ENCODE measurements at places on chromosomes 6 and 20.

DNA sequence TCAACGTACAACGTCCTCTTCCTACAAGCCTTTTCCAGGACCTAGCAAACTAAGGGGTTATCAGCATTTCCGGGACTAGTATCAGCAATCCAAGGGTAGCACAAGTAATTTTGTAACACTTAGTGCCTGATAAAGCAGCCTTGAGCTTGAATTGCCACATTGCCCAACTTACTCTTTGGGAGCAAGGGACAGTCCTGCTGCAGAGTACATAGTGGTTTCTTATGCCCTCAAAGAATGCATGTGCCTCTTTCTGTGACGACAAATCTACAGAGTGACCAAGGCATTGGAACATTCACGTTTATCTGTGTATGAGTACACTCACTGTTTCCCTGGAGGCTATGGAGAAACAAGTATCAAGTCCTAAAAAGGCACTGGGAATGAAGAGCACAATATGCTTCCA is 3.2 kb upstream of the ID4 start:
- no peak for DNase-seq

DNA sequence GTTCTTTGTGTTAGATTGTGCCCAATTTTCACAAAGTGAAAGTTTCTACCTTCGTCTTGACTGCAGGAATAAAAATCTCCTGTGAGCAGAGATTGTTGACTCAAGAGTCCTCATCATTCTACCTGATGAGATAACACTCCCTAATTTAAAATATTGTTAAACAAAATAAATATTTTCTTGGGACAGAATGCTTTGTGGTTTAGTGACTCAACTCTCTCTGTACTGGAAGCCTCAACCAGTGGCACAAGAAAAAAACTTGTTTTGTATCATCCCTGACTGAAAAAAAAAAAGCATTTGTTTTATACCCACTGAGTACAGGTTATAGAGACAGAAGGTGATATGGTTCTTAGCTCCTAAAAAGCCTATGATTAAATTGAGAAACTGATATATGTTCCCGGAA is 78.9 kb downstream of the CRYBG1 start:
- DNase-seq = no peak

DNA sequence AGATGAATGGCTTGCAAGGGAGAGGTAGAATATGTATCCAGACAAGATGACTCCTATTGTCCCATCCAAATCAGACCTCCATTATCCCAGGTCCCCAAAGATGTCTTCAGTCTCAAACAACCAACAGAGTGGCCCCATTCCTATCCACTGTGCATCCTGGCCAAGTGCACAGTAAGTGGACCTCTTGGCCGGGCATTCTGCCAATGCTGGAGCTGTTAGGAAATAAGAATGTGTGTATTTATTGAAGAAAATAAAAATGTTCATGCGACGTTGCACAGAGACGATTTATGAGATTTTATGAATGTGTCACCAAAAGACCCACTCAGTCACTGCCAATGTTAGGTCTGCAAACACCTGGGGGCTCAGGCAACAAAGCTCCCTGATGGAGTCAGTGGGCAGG is 196.0 kb downstream of the MAFB start:
- peak; percentile 37 for DNase-seq

DNA sequence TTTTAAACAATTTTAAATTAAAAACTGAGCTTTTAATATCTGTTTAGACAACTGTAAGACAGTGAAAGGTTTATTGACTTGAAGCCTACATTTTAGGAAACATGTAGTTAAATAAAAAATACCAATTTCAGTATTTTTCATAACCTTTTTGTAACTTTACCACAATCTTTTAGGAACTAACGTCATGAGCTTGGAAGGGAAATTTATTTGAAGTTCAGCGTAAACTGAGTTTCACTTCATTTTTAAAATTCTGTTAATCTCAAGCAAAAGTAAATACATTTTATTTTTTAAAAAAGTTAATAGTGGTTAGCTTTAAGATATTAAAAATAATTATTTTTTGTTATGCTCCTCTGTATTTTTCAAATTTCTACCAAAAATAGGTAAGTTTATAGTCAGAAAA is 5.5 kb downstream of the CST7 start:
- DNase-seq = no peak

GRCh38 chr6:116444092-116444491 is 17.1 kb upstream of the CALHM6 start:
- no peak for DNase-seq

Measured in body of pancreas (tissue), 4 donors.